Karpas-422 (cell line): ENCODE measurements at places on chromosomes 2 and 18.

DNA sequence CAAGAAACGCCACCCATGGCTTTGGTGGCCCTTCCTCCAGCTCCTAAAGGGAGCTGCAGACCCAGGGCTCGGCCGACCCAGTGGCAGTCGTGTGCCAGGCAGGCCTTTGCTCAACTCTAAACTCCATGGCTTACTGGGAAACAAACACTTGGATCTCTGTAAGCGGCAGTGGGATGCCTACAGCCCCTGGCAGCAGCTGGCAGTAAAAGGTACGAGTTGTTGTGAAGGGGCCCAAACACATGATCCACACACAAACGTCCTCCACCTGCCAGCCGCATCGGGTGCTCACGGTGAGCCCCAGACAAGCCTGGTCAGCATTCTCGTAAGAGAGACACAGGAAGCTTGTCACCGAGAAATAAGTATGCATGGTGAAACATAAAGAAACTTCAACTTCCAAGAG lies 214.9 kb downstream of the MGAT5 start:
- DNase-seq = no peak

DNA sequence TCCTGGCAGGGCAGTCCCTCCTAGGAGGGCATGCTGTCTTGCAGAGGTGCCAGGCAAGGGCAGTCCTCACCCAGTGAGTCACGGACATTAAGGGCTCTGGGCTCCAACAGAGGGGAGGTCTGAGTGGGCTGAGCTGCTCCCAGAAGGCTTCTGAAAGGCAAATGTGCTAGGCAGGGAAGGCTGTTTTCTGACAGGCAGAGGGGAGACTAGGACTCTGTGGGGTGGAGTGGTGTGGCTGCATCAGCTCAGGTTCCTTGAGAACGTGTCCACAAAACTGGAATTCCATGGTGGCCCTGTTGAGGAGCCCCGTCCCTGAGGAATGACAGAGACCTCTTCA lies 283.5 kb downstream of the MYCN start:
- DNase-seq = no peak

- DNase-seq = no peak
Measured at GRCh38 chr2:18046017-18046416, 167.6 kb downstream of the KCNS3 start.

- no peak for DNase-seq
Measured at GRCh38 chr2:66463206-66463755, 28.4 kb downstream of the MEIS1 start.

GRCh38 chr18:11495441-11495840 lies 114.0 kb upstream of the SLC35G4 start:
- no peak for DNase-seq

DNA sequence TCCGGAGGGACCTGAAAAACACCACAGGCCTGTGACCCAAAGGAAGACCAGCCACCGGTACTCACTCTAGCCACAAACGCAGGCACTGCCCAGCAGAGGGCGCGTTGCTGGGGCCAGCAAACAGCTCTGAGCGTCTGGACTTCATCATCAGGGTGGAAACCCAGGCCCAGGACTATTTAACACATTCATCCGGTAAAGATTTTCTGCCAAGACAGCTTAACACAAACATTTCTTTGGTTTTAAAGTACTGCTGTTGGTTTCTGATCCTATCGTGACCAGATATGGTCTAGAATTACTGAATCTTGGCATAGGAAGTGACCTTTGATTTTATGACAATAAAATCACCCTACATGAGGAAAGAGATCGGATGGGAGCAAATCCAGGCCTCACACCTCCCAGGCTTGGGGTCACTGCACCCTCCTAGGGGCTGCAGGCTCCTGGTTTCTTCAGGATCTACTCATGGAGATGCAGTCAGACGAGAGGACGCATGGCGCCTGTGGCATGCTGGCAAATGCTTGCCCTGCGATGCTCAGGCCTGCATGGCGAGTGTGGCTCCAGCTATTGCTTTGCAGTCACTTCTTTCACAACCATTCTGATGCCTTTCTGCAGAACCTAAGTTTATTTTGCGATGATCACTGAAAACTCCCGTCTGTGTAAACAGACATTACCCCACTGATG lies 130.4 kb downstream of the COL4A4 start:
- DNase-seq = peak; percentile 77

DNA sequence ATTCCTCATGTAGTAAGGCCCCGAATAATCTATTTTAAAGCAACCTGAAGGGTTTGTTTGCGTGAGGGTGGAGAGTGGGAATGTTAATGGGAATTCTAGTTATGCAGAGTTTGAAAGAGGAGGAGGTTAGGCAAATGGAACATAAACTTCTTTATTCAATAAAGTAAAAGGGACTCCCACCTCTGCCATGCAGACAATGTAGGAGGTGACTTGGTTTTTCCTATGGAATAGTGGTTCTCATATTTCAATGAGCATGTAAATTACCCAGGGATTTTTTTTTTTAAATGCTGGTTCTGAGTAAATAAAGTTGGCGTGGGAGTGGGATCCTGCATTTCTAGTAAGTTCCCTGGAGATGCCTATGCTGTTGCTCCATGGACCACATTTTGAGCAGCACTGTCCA lies 367.9 kb downstream of the THSD7B start:
- no peak for DNase-seq
